ENCODE measurements at places on chromosomes 3 and 15. TPM values are rescaled to one million over a fixed set of nuclear protein-coding genes. Genes with fewer than 3 reads are reported as not detected.

The CACNA2D3 gene
- 0.06 TPM for polyA plus RNA-seq

The CHST13 gene
- 22.1 TPM for polyA plus RNA-seq

The CKMT1A gene
- not detected for polyA plus RNA-seq

The CAPN3 gene
- 6.1 TPM for polyA plus RNA-seq

The ITIH4 gene
- polyA plus RNA-seq, result 3,354 TPM

The IL20RB gene
- 0.14 TPM for polyA plus RNA-seq

The CCR9 gene
- polyA plus RNA-seq, result not detected

The SELENOT gene
- polyA plus RNA-seq, result 59.2 TPM

The AHSG gene
- polyA plus RNA-seq, result 2,316 TPM

The WDR49 gene
- polyA plus RNA-seq, result not detected

The FAM227B gene
- polyA plus RNA-seq, result 4.5 TPM

The CHRNA3 gene
- polyA plus RNA-seq, result not detected

The BLM gene
- 0.43 TPM for polyA plus RNA-seq

The RFC4 gene
- polyA plus RNA-seq, result 6.2 TPM

The FBXL22 gene
- polyA plus RNA-seq, result 0.18 TPM

The SPINT1 gene
- polyA plus RNA-seq, result 1.6 TPM

The NRG4 gene
- 0.51 TPM for polyA plus RNA-seq

The RTP3 gene
- 18.1 TPM for polyA plus RNA-seq

The C2CD4A gene
- polyA plus RNA-seq, result 0.02 TPM

The USP4 gene
- 13.7 TPM for polyA plus RNA-seq

The B3GNT5 gene
- 0.22 TPM for polyA plus RNA-seq

The HDGFL3 gene
- polyA plus RNA-seq, result 0.92 TPM

The ALDH1L1 gene
- polyA plus RNA-seq, result 105 TPM

The SLCO2A1 gene
- 1.8 TPM for polyA plus RNA-seq

The RFX7 gene
- polyA plus RNA-seq, result 1.3 TPM

The CLDN18 gene
- polyA plus RNA-seq, result 0.06 TPM

The SEMA3G gene
- polyA plus RNA-seq, result 1.0 TPM

The TLR9 gene
- polyA plus RNA-seq, result 0.02 TPM

The OR5K4 gene
- polyA plus RNA-seq, result not detected

The ARL14 gene
- polyA plus RNA-seq, result 0.15 TPM

The FOXL2 gene
- polyA plus RNA-seq, result not detected

The SLC12A1 gene
- polyA plus RNA-seq, result 0.03 TPM

The MGLL gene
- polyA plus RNA-seq, result 277 TPM

The CYP8B1 gene
- 229 TPM for polyA plus RNA-seq

The ARGFX gene
- polyA plus RNA-seq, result not detected

The ZNF80 gene
- not detected for polyA plus RNA-seq

The SEMA3B gene
- 0.40 TPM for polyA plus RNA-seq

The TMOD2 gene
- polyA plus RNA-seq, result 0.51 TPM

The SYNPR gene
- not detected for polyA plus RNA-seq

The POLR2M gene
- polyA plus RNA-seq, result 7.8 TPM

The KBTBD8 gene
- 0.68 TPM for polyA plus RNA-seq

The C3orf20 gene
- not detected for polyA plus RNA-seq

The SIDT1 gene
- polyA plus RNA-seq, result 0.10 TPM

The CD200 gene
- polyA plus RNA-seq, result 0.10 TPM

The USP19 gene
- 18.3 TPM for polyA plus RNA-seq

The CRYBG3 gene
- 2.0 TPM for polyA plus RNA-seq

The CHCHD4 gene
- 11.2 TPM for polyA plus RNA-seq
